ENCODE measurements at places on chromosomes 1 and 21. TPM values are rescaled to one million over a fixed set of nuclear protein-coding genes. Genes with fewer than 3 reads are reported as not detected.

GRCh38 chr1:222522105-222522915, 25.6 kb downstream of the HHIPL2 start:
- no peaks in the 10 kb centered on the region for H3K4me1 ChIP-seq
- no peaks in the 10 kb centered on the region for H3K36me3 ChIP-seq
- DNase-seq: no peak

DNA sequence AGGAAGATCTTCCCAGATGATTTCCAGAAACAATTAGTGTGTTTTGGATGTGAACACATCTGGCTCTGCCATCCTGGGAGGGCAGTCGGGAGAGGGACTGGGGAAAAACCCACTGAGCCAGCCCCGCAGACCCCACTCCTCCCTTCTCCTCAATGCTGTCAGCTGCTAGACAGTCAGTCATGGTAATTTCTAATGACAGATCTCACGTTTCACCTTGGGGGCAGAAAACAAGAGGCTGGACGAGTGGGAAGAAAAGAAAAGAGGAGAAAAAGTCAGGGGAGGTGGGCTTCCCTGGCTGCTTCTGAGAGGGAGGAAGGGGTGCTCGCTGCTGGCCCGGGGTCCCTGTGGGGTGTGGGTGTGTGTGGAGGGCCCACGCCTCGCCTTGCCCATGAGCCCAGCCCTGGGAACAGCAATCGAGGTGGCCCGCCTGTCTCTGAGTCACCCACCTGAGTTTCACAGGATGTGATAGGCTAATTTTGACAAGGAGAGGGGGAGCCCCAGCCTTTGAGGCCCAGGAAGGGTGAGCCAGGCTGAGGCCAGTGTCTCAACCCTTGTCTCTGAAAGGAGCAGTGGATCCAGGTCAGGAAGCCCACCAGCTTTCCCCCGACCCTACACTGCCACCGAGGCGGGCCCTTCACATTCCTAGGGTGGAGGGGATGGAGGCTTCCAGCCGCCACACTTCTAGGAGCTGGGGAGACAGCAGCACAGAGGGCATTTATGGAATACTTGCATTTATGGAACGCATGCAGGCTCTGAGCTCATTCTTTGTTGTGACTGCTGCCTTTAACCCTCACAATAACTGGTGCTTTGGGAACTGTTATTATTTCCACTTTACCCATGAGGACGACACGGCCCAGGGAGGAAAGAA, 49.1 kb upstream of the IFNLR1 start:
- H3K4me1 ChIP-seq: no peaks in the 10 kb centered on the region
- H3K27ac ChIP-seq: no peak overlapping the region
- H3K4me3 ChIP-seq: no peak overlapping the region
- no peaks in the 10 kb centered on the region for H3K27me3 ChIP-seq
- no peaks in the 10 kb centered on the region for H3K36me3 ChIP-seq
- no peak for DNase-seq

DNA sequence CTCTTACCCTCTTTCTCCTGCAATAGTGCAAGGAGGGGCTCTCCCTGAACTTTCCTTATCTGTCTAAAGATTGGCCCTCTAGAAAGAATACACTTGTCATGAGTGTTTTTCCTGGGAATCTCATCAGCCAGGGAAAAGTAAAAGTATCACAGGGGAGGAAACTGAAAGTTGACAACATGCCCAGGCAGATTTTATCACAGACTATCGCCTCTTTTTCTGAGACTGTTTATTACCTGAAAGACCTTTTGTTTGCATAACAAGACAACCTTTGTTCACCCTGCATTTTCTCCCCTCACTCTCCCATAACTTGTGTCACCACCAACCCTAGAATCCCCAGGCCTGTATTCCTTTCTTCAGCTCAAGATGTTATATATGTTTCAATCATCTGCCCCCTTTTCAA, 794.7 kb upstream of the ADAMTS5 start:
- H3K27ac ChIP-seq: no peak overlapping the region
- H3K4me3 ChIP-seq: no peak overlapping the region
- no peak for DNase-seq
- H3K36me3 ChIP-seq: no peaks in the 10 kb centered on the region
- H3K4me1 ChIP-seq: no peaks in the 10 kb centered on the region
- no peaks in the 10 kb centered on the region for H3K27me3 ChIP-seq

GRCh38 chr1:15124362-15125100, 29.0 kb upstream of the TMEM51 start:
- H3K27ac ChIP-seq: no peak overlapping the region
- H3K4me1 ChIP-seq: no peaks in the 10 kb centered on the region
- H3K27me3 ChIP-seq: no peaks in the 10 kb centered on the region
- H3K4me3 ChIP-seq: no peak overlapping the region

- H3K36me3 ChIP-seq: no peaks in the 10 kb centered on the region
- H3K4me1 ChIP-seq: no peaks in the 10 kb centered on the region
- no peaks in the 10 kb centered on the region for H3K27me3 ChIP-seq
- no peak overlapping the region for H3K27ac ChIP-seq
- DNase-seq: no peak
- no peak overlapping the region for H3K4me3 ChIP-seq
These were observed 36.6 kb downstream of the OLFM3 start for GRCh38 chr1:101960142-101960541.

GRCh38 chr1:167983797-167984420, 47.0 kb upstream of the MPC2 start:
- no peak overlapping the region for H3K27ac ChIP-seq
- no peak overlapping the region for H3K4me3 ChIP-seq
- H3K27me3 ChIP-seq: no peaks in the 10 kb centered on the region
- no peaks in the 10 kb centered on the region for H3K4me1 ChIP-seq

DNA sequence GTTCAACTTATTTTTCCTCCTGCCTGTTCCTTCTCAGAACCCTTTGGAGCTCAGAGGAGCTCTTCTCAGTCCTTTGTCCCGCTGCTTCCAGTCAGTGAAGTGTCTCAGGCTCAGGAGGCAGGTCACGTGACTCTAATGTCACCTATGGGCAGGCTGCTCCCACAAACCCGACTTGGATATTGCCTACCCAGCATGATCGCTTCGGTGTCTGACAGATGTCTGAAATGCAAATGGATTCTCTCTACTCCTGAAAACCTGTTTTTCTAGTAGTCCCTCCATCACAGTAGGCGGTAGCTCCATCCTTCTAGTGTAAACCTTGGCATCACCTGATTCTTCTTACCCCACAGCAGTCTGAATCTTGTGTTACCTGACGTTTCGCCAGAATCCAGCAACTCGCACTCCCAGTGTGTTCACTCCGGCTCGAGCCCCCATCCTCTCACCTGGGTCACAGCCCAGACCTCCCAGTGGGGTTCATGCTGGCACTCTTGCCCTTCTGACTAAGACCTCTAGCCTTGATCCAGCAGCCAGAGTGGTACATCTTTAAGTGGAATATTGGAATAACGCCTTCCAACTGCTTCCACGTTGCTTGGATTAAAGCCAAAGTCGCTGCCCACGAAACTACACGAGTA, 5.4 kb downstream of the PADI6 start:
- DNase-seq: no peak
- no peaks in the 10 kb centered on the region for H3K27me3 ChIP-seq
- H3K4me1 ChIP-seq: no peaks in the 10 kb centered on the region
- H3K36me3 ChIP-seq: no peaks in the 10 kb centered on the region

GRCh38 chr1:201180901-201181300, 9.7 kb upstream of the IGFN1 start:
- H3K4me3 ChIP-seq: no peak overlapping the region
- H3K4me1 ChIP-seq: no peaks in the 10 kb centered on the region
- H3K27me3 ChIP-seq: no peaks in the 10 kb centered on the region
- H3K27ac ChIP-seq: no peak overlapping the region
- no peak for DNase-seq

GRCh38 chr1:8844501-8845006, 27.1 kb upstream of the RERE start:
- H3K4me3 ChIP-seq: no peak overlapping the region
- no peaks in the 10 kb centered on the region for H3K4me1 ChIP-seq
- H3K27me3 ChIP-seq: no peaks in the 10 kb centered on the region
- no peak for DNase-seq

DNA sequence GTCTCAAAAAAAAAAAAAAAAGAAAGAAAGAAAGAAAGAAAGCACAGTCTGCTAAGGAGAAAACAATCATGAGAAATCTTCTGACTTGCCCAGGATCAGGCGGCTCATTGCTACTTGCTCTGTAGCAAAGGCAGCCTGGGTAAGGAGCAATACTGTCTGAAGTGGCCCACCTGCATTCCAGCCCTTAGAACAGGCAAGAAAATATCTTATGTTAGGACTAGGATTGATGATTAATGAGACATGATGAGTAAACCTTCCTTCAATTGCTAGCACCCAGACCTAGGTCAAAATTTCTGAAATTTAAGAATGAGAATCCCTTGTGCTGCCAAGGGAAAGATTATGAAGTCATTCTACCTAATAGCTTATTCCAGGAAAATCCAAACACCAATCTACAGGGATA, 140.8 kb downstream of the DSCAM start:
- DNase-seq: no peak
- no peaks in the 10 kb centered on the region for H3K4me1 ChIP-seq
- no peak overlapping the region for H3K4me3 ChIP-seq
- H3K27ac ChIP-seq: no peak overlapping the region

Gene MPZL1
- total RNA-seq: 7.2 TPM

Gene ADIPOR1
- 58.3 TPM for total RNA-seq

Gene KLHDC8A
- not detected for total RNA-seq
